T-helper 2 cell treated with Interferon-gamma antibody and Interleukin-4, amounts not matched to agents 5 μg/mL and 100 μg/mL, for 36 hours (primary cell): ENCODE measurements at places on chromosomes 5 and 9.

DNA sequence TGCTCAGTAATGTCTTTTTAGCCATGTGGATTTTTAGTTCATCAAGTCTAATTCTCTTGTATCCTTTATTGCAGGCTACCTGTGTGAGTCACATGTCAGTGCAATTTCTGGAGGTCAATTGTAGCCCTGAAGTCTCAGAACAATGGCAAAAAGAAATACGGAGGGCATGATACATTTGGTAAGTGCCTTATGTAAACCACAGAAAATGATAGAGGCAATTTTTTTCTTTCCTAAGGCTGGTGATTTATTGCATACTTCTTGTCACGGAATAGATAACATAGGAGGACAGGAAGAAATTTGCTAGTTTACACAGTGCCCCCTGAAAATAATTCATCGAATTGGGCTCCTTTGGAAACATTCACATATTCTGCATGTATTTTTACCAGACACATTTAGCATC, 235.9 kb downstream of the DMRTA1 start:
- DNase-seq: no peak

GRCh38 chr5:170783498-170784247, at the start of gene GABRP:
TSS of gene GABRP (plus strand) at chr5:170783725. CDS start at chr5:170788616, 4,891 bp downstream.
- DNase-seq: no peak

DNA sequence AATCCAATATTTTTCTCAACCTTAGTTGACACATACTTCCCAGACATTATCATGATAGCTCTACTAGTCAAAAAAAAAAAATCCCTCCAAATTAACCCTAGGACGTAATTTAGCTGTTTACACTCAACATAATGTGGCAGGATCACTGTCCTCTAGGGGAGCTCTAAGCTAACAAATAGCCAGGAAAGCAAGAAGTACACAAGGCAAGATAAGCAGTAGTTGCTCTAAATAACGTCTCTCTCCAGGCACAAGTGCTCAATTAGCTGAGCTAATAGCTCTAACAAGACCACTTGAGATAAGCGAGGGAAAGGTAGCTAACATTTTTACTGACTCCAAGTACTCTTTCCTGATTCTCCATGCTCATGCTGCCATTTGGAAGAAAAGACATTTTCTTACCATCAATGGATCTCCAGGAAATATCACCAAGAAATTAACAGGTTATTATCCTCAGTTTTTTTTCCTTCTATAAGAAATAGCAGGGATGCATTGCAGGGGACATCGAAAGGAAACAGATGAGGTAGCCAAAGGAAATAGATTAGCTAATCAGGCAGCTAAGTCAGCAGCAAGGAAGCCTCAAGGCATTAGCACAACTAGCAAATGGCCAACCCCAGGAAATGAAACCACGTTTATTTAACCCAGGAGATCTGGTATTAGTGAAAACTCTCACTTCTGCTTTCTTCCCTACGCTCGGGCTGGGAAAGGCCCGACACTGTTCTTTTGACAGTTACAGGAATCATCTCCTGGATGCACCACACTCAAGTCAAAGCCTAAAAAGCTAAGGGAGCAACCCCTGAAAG, 614.1 kb downstream of the PTPRD start:
- DNase-seq: no peak

- DNase-seq: no peak
Measured at GRCh38 chr9:124306098-124306735, 48.5 kb downstream of the NEK6 start.

DNA sequence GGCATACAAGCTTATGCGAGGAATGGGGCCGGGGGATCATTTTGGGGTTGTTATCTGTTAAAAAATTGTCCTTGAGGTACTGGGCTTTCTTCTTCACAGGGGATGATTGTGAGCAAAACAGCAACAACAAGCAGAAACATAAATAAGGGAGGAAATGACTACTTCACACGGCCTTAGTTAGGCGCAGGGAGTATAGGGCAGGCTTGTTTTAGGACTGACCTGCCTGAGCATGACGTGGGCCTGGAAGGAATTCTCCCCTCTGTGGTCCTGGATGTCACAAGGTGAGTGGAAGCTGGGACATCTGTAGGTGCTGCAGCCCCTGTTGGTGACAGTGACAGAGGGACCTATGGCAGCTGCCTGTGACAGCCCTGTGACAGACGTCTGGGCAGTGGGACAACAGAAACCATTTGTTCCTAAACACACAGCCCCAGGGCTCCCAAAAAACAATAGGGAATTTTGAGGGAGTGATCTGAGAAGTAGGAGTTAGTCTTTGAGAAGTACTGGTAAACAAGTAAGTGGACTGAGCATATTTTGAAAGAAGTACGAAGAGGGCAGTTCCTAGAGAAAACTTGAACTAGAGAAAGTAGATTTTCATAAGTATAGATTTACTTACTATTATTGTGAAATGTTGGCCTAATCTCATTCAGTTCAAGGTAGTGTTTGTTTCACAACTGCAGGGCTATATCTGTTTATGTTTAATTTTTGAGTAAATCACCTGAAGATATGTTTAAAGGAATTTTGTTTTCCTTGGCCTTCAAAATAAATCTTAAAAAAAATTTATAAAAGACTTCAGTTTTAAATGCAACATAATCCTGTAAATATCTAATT, 113.1 kb downstream of the KDM4C start:
- DNase-seq: no peak

GRCh38 chr9:135006911-135007570, 80.4 kb upstream of the OLFM1 start:
- DNase-seq: no peak

DNA sequence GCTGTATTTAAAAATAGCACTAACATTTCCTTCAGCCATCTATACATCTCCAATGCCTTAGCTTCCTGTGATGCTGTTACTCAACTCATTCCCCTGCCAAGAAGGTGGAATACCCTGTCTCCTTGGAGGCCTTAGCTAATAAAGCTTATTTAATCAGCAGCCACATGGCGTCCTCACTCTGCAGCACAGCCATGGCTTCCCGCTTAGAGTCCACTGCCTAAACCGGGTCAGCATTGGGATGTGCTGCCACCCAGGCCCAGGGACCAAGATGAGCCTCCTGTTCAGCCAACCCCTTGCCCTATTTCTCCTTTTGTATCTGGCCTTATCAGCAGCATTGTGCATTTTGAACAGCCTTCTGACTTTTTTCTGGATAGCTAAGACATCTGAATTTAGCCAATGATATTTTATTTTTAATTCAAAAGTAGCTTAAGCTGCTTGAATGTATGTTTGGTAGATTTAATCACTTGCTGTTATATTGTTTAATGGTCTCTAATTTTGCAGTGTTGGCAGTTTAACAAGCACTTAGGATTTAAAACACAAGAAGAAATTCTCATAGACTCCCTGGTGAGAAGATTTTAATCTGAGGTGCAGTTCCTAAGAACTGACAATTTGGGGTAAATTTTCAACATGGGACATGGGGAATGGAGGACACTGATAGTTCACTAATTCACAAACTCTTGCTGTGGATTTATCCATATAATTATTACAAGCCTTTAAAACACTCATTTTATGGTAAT, 113.0 kb downstream of the RPS23 start:
- no peak for DNase-seq
